Activated naive CD4-positive, alpha-beta T cell (primary cell): ENCODE measurements at places on chromosomes 11 and 22.
A peak's percentile ranks its signal among the peaks of the same experiment; 100 is the strongest.

GRCh38 chr11:33620423-33621171 is 80.0 kb downstream of the C11orf91 start:
- DNase-seq = no peak

GRCh38 chr22:37018815-37019308 is 385 bp downstream of the TST start:
- no peak for DNase-seq

DNA sequence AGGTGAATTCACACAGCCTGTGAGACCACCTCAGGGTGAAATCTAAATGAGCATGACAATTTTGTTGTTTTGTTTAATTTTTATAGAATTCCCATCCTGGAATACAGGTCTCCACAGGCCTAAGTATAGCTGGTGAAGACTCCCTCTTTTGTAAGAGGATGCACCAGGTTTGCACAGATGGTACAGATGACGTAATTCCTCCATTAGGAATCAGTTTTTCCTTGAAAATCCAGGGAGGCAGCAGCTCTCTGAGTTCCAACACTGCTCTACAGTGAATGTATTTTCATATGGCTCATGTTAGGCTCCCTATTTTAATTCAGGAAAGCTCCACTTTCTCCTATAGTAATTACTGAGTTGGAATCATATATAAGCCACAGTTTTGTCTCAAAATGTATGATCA is 47.2 kb downstream of the USP28 start:
- DNase-seq = no peak

DNA sequence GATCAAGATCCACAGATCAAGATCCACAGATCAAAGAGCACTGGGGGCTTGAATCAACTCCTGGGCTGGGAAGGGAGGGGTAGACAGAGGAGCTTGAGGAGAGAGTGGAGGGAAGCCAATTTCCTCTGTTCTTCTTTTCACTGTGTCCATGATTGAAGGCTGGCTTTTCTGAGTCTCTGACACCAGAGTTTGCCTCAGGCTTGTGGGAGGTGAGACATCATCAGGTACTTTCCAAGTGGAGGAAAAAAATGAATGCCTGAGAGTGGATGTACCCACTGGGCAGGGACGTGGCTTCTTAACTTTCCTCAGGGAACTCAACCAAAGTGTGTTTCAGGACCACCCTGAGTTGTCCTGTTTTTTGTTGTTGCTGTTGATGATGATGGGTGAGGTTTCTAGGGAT is 11.0 kb upstream of the HEPHL1 start:
- DNase-seq = no peak

- DNase-seq = no peak
Observed at GRCh38 chr11:117913736-117914397, 15.3 kb downstream of the TMPRSS13 start.

DNA sequence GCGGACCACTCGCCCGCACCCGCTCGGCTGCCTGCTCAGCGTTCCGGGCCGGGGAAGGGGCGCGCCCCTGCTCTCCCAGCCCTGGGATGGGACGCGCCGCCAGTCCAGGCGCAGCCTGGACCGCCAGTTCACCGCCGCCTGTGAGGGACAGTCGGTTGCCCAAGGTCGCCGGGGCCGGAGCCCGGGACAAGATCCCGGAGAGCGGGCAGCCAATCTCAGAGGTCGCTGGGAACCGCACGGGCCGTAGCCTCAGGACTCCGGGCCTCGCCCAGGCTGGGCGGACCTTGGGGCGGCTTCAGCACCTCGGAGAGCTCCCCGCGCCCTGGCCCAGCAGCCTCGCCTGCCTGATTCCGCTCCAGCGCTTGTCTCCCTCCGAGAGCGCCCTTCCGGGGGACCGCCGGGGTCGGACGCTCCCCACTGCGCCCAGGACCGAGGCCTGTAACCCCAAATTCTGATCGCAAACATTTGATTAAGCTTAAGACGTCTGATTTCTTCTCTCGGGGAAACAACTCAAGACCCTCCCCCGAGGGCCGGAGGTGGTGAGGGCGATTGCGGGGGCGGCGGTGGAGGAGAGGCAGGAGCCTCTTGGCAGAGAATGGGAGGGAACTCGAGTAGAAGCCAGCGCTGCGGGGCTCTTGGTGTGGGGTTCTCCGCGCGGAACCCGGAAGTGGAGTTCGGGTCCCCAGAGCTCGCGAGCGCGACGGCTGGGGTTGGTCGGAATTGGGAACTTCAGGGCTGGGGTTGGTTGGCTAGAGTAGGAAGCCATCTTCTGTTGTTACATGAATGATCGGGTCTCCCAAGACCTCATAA is 1.1 kb upstream of the CHRM4 start:
- DNase-seq = peak; percentile 17

- DNase-seq = no peak
Observed at GRCh38 chr11:3767536-3767935, 29.8 kb downstream of the NUP98 start.

DNA sequence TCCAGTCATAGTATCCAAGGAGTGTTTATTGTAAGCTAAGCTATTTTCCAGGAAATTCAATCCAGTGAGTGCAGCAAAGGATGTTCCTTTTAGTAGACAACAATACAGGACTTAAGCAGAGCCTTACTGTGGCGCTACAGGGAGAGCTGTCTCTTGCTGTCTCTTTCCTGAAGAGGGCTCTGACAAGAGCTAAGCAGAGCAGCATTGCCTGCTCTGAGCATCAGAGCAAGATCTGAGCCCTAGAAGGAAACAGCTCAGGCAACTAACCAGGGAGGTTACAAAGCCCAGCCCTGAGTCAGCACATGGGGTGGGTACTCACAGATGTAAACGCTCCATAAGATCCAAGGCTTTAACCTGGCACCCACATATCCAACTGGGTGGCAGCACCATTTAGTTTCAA is 8.0 kb downstream of the LAYN start:
- no peak for DNase-seq

- no peak for DNase-seq
Observed at GRCh38 chr11:81596704-81597103, 1137.0 kb downstream of the FAM181B start.

DNA sequence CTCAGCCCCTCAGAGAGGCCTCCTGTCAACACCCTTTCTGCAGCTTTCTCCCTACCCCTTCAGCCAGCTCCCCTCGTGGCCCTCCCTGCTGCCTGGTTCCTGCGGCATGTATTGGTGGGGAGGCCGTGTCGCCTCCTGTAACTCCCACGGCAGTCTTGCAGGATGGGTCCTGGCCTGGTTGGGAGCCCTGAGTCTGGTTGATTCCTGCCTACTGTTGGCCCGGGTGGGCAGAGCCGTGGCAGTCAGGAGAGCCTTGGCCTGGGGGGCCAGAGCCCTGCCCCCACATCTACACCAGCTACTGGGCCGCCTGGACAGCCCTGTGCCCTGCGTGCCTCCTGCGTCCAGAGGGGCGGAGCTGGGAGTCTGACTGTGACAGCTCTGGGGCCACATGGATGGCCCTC is 30.3 kb upstream of the GRAMD4 start:
- no peak for DNase-seq

DNA sequence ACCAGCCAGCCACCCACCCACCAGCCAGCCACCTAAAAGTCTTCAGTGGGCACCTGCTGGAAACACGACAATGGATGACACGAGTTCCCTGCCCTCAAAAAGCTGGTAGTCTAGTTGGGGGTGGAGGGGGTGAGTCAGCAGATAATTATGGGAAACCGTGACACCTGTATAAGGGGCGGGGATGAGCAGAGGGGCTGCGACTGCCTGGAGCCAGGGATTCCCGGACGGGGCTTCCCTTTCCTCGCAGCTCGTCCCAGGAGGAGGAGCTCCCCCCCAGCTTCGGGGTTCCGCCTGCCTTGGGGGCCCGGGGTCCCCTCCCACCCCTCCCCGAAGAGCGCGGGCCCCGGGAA is 2.3 kb upstream of the RTN4RL2 start:
- no peak for DNase-seq

- no peak for DNase-seq
Observed at GRCh38 chr22:38132794-38133193, 22.3 kb upstream of the BAIAP2L2 start.

GRCh38 chr11:132632641-132633124 is 899.6 kb downstream of the OPCML start:
- DNase-seq = no peak

DNA sequence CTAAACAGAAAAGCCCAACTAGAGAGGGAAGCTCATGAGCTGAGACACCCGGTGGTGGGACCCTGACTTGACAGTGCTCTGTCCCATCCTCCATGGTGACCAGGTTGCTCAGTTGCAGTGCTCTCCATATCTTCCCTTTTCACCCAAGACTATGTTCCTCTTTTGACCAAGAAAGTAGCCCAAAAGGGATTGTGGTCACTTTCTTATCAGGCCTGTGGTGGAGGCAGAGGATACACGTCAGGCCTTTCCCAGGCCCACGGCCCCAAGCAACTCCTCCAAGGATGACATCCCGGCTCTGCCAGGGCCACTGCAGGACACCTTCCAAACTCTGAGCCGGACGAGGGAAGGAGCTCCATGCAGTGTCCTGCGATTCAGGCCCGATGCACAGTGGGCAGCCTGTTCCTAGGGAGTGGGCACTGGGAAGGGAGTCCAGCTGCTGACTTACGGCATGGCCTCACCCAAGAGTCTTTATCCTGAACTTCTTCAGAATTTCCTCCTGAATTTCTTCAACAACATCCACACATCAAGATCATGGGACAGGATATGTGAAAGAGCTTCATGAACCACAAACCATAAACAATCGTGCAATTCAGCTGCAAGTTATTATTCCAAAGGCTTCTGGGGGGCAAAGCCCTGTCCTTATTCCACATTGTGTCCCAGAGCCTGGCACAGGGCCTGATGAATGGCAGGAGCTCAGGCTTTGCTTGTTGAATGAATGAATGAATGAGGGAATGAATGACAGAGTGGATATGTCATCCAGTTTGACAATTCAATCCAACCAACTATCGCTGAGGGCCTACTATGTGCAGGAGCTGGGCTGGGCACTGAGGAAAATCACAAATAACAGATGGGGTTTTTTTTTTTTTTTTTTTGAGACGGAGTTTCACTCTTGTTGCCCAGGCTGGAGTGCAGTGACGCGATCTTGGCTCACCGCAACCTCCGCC is 36.0 kb upstream of the MYH9 start:
- no peak for DNase-seq
